Activated CD4-positive, alpha-beta T cell treated with anti-CD3 and anti-CD28 coated beads for 24 hours (primary cell): ENCODE measurements at places on chromosomes 2 and 18.

GRCh38 chr2:196924051-196924450 lies 2.5 kb downstream of the PGAP1 start:
- no peak for DNase-seq

GRCh38 chr2:96152304-96153161 lies 7.3 kb upstream of the DUSP2 start:
- DNase-seq, result no peak

GRCh38 chr18:39162013-39162827 lies 1596.6 kb upstream of the CELF4 start:
- no peak for DNase-seq

DNA sequence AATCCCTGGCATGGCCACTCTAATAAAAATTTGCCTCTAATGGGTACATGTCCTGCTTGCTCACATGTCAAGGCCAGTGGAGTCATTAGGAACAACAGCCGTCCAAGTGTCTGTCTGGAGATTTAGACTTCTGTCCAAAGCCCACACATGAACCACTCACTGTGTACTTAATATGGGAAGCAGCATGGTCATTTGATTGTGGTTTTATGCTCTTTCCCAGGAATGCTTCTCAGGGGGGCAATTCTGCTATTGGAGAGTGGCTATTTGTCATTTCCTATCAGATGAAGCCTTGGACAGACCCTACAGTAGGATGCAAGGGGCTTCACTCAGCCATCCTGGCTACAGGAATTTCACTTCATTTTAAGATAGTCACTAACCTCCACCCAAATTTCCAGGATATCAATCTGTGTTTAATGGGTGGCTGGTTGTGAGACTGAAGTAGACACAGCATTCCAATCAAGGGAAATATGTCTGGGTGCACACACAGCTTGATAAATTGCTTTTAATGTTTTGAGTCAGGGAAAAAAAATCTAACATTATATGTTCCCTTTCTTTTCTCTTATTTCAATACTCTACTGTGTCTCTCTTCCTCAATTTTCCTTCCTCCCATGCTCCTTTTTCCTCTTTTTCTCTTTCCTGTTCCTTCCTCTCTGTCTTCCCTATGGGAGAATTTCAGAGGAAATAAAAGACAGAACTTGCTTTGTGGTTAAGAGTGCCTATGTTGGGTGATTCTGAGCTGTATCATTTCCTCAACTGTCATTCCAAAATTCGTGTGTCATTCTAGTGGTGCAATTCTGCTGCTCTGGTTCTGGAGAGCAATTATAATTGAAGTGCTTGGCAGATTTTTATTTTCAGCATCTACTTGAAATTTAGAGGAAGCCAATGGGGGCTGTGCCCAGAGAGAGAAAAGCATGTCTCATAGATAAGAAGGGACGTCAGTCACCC lies 320.1 kb downstream of the OSR1 start:
- DNase-seq, result no peak

GRCh38 chr18:38115201-38115600 lies 549.6 kb upstream of the CELF4 start:
- no peak for DNase-seq

- DNase-seq, result no peak
Observed at GRCh38 chr2:84131278-84131830, 327.7 kb downstream of the SUCLG1 start.

DNA sequence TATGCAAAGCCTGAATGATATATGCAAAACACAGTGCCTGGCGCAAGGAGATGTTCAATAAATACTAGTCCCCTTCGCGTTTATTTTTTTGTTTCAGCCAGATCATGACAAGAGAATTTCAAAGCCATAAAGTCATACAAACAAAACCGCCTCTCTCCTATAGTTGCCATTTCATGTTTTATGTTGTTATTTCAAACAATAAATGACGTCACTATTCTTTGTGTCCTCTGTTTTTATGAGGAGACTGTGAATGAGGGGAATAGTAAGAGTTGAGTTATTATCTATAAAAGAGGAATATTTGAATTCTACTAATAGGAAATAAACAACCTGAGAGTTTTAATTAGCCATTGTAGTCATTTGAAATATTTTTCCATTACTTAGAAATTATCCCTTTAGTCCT lies 464.5 kb downstream of the THSD7B start:
- no peak for DNase-seq

DNA sequence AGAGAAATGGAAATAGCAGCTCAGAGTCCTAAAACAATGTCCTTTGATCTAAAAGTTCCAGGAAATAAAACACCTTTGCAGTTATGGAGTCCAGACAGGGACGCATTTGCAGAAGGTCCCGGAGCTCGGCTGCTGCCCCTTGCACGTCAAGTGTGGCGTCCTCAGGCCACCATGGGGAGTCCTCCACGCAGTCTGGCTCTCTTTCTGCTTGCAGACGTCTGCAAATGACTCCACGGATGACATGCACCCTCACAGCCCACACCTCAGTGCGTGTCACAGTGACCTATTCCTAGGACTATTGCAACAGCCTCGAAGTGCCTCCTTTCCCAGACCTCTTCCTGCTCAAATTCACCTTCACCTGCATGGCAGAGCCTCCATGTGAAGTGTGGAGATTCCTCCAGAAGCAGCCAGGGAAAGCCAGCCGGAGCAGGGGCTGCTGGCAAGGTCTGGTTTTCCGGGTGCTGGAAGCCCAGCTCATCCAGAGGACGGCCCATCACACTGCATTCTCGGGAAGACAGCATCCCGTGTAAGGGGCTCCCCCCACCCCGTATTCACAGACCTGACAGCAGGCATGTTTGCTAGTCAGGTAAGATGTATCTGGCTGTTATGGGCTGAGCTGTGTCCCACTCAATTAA lies 137.7 kb downstream of the ASB1 start:
- no peak for DNase-seq

- no peak for DNase-seq
Observed at GRCh38 chr2:166468124-166469024, 25.7 kb downstream of the SCN7A start.

GRCh38 chr2:13524492-13524891 lies 807.8 kb downstream of the TRIB2 start:
- DNase-seq, result no peak

GRCh38 chr2:37874470-37874869 lies 50.6 kb upstream of the RMDN2 start:
- no peak for DNase-seq

- no peak for DNase-seq
Observed at GRCh38 chr2:86543335-86543734, 19.9 kb downstream of the CHMP3 start.

- DNase-seq, result no peak
Observed at GRCh38 chr2:131413148-131413747, 49.3 kb upstream of the RAB6D start.

DNA sequence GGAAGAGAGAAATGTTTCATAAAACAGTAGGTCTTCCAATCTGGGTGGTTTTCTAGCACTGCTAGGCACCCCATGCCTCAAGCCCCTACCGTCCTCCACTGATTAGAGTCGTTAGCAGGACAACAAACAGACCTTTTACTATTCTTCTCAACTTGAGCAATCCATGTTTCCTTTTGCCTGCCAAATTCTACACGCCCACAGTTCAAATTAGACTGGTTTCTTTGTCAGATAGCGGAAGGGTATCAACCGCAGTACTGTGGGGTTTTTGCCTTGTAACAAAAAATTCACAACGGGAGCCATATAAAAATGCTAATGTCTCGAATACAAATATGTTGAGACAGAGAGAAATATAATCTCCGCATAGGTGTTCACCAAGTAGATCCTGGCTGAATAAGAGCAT lies 59.9 kb downstream of the VIT start:
- DNase-seq, result no peak

GRCh38 chr18:79774111-79774510 lies 23.6 kb upstream of the KCNG2 start:
- DNase-seq, result no peak

- no peak for DNase-seq
Observed at GRCh38 chr18:38747153-38747552, 1181.6 kb upstream of the CELF4 start.

- no peak for DNase-seq
Observed at GRCh38 chr18:34867520-34867919, 157.4 kb downstream of the DTNA start.

DNA sequence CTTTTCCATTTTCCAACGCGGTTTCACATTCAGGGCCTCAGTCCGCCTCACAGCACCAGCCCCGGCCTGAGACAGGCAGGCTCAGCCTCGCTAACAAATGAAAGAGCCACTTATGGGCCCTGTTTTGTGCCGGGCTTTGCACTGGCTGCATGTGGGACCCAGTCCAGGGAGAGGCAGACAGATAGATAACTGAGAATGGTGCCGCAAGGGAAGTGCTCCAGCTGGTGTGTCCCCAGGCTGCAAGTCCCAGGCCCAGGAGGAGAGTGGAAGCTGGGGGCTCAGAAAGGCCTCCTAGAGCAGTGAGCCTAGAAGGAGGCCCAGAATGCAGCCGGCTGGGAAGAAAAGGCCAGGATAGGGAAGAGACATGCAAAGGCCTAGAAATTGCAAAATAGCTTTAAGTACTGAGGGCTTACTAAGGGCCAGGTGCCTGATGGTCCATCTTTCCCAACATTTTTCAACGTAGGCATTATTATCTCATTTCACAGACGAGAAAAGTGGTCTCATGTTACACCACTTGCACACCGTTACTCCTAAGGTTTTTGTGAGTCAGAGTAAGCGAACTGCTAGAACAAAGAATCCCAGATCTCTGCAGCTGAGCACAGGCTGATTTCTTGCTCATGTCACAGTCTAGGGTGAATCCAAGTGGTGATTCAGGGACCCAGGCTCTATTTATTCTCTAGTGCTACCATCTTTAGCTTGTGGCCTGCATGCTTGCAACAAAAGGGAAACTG lies 26.0 kb downstream of the ADRA2B start:
- DNase-seq, result no peak

DNA sequence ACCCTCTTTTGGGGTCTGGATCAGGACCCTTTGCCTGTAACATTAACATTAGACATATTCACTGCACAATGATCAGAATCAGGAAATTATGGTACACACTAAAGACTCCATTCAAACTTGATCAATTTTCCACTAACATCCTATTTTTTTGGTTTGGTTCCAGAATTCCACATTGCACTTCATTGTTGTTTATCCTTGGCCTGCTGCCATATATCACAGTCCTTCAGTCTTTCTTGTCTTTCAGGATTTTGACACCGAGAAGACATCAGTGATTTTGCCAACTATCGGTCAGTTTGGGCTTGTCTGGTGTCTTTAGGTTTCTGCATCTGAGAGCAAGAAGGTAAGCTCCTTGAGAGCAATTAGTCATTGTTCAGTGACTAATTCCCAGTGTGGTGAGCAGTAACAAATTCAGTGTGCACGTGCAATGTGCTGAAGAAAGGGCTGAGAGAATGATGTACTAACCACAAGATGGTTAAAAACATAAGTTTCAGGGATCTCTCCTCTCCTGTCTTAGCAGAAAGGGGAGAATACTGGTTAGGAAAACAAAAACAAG lies 23.5 kb downstream of the MARCHF4 start:
- no peak for DNase-seq

GRCh38 chr18:36315736-36316135 lies 18.2 kb downstream of the FHOD3 start:
- DNase-seq, result no peak

DNA sequence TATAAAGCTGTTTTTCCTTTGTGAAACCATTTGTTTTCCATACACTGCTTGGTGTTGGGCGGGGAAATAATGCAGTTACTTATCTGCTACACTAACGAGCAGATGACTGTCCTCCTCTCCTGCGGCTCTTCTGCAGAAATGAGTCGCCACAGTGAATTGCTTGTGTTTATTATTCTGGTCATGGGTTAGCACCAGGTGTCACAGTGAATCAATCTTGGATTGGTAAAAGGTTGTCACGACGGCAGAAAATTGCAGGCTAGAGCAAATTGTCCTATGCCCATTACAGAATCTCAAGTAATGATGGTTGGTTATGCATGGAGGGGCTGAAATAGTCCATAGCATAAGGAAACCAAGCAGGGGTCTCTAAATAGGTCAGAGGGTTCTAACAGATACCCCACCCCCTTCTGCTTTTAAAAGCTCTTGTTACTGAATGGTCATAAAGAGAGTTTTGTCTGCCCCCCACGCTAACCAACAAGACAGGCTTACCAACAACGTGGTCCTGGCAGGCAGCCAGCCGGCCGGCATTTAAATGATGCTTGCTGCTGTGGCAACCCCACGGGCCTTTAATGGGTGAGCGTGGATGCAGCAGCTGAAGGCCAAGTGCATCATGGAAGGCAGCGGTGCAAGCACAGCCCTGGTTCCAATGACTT lies 29.5 kb downstream of the RAB31 start:
- no peak for DNase-seq

DNA sequence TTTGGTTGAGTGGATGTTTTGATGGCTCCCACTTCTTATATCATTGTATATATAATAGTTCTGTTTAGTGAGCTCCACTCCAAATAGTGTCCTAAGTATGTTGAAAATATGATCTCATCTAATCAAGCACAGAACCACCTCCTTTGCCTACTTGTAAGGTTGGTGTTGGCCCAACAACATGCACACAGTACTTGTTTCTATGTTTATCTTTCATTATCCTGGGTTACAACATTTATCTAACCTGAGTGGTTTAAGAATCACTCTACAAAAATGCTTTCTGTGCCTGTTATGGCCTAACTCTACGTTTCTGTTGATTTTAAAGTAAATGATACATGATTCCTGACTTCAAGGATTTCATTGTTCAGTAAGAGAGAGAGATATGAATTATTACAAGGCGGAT lies 281.9 kb downstream of the FIGN start:
- no peak for DNase-seq

DNA sequence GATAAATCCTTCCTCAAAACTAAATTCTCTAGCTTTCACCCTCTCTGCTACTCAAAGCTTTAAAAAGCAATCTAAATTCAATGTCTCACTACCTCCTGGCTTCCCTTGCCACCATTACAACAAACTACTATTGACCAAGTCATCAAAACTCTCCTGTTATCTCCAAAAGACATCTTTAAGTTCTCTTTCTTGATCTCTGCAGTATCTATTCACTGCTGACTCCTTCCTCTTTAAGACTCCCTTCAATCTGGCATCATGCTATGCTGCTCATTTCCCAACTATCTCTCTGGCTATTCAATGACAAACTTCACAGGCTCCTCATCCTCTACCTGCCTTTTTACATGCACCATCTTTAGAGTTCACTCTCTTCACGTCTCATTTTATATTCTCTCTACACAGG lies 5.9 kb downstream of the PPP3R1 start:
- no peak for DNase-seq

GRCh38 chr2:15801904-15802303 lies 138.4 kb upstream of the MYCN start:
- DNase-seq, result no peak

DNA sequence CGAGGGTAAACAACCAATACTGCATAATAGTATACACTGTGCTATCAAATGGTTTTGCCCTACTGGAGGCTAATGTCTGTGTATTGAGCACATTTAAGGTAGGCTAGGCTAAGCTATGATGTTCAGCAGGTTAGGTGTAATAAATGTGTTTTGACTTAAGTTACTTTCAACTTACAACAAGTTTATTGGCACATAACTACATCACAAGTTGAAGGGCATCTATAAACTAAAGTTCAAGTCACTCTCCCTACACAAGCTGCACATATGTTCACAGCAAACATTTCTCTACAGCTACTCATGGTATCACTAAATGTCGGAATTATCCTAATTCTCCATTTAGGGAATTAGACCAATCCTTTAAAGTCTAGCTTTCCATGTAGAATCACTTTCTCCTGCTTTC lies 11.4 kb downstream of the ARL5A start:
- no peak for DNase-seq
